Amniotic stem cell (primary cell): ENCODE measurements at places on chromosomes 2 and 18.
A peak's percentile ranks its signal among the peaks of the same experiment; 100 is the strongest.

- peak; percentile 28 for DNase-seq
These were observed 419 bp downstream of the EPHA4 start for GRCh38 chr2:221571551-221572218.

DNA sequence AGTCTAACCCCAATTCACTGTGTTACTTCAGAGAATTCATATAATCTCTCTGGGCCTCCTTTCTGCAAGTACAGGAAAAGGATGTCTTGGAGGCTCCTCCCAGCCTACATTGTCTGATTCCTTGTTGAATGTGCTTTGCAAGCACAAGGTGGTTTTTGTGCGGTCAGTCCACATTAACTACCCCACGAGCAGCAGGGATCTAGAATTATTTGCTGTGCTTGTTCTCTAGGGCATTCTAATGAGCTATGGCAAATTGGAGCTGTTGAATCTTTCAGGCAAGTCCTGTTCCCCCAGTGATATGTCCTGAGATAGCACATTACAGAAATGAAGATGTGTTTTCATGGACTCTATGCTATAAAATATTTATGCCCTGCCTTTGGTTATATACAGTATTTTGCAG is 349.4 kb downstream of the SLC4A3 start:
- no peak for DNase-seq

- DNase-seq: no peak
These were observed 81.2 kb downstream of the CTIF start for GRCh38 chr18:48620071-48620470.

GRCh38 chr2:15300624-15301573 is 260.2 kb downstream of the NBAS start:
- no peak for DNase-seq

DNA sequence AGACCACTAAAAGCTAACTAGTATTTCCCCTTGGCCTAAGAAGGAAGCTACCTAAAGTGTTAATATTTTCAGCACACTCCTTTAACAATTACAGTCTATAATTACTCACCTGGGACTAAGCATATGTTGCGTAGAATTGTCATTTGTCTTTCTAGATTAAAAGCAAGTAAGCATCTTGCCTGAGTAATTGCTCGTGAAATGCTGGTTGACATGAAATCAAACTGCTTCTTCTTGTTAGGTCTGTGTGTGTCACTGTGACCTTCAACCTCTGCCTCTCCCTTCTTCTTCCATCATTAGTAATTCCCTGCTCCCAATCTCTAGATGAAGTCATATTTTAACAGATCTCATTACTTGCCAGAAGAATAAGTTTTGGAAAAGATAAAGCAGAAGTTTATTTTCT is 212.2 kb downstream of the XIRP2 start:
- no peak for DNase-seq

GRCh38 chr18:2625217-2625616 is 30.3 kb upstream of the SMCHD1 start:
- DNase-seq: no peak

DNA sequence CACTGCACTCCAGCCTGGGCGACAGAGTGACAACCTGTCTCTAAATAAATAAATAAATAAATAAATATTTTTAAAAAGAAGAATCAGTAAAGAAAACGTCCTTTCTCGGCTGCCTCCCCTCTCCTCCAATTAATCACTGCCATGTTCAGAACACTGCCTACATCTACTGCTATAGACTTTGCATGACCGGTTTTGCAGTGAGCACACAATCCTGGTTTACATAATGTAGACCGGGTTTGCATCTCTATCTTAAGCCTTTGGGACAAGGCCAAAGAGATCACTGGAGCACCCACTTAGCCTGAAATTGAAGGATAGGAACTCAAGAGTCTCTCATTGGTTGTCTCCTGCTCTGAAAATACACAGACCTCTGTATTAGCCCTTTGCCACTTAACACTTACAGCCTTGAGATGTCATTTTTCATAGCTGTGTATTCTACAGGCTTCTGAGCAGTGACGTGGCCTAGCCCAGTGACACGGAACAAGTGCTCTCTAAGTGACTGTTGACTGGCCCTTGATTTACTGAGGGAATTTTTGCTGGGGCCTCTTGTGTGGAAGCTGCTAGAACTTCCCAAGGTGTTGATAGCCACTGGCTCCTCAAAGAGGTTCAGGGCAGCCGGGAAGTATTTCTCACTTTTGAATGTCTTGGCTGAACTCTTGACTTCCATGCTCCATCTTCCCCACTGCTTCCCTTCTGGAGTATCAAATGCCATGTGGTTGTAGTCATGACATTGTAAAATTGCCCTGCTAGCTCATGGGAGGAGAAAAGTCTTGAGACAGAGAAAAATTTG is 45.3 kb upstream of the CCBE1 start:
- no peak for DNase-seq

DNA sequence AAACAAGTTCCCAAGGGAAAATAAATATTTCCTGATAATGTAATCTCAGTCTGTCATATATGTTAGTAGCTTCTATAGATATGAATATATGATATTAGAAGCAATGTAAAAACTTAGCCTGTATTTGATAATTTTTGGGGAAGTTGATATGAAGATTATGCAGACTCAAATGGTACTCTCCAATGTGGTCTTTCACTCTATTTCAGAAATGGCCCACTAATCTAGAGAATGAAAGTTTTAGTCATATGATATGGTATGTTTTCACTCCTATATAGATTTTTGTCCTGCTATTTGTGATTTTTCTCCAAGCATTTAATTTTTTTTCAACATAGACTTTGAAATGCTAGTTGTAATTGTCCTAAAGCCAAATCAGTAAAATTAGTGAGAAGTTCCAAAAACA is 236.7 kb upstream of the BOD1L2 start:
- DNase-seq: no peak
